ENCODE measurements at places on chromosomes 1 and 21.

DNA sequence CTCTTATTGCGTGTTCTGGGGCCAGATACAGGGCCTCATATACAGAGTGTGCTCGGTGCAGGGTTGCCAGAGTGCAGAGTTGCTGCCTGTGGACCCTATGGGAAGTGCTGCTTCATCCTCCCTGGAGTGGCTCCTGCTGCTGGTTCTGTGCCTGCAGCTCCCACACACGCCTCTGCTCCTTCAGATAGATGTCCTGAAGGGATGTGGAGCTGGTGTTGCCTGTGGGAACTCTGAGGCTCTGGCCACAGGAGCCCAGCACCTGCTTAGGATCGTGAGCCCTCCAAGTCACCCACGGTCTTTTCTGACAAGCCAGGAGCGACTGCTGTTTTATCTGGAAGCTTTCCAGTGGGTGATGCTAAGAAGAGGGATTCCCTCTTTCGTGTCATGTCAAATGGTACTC, 120.5 kb downstream of the CAMTA1 start:
- no peak for DNase-seq

DNA sequence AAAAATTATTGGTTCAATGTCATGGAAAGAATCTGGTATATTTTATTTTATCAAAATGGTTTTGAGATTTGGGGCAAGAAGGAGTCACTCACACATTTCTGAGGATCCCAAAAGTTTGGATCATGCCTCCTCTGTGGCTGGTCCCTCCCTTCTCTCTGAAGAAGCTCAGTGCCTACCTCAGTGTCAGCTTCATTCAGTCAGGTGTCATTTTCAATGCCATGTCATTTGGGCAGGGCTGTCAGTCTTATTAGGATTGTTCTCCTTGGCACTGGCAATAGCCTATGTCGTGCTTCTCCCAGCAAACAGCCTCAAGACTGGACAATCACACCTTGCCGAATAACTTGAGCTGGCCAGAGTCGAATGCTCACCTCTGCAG, 264.5 kb upstream of the CAMK1G start:
- DNase-seq: no peak

GRCh38 chr21:42781150-42781970, 98.0 kb downstream of the WDR4 start:
- no peak for DNase-seq

DNA sequence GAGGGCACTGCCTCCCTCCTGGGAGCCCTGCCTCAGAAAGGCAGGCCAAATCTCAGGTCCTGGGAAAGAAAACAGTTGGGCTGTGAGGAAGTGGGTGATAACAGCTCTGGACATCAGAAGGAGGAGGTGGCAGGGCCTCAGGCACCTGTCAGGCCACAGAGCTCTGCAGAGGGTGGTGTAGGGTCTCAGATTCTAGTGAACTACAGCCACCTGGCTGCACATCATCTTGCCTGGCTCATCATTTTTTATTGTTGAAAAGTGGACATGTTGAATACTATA, 15.3 kb upstream of the ZNF678 start:
- no peak for DNase-seq

DNA sequence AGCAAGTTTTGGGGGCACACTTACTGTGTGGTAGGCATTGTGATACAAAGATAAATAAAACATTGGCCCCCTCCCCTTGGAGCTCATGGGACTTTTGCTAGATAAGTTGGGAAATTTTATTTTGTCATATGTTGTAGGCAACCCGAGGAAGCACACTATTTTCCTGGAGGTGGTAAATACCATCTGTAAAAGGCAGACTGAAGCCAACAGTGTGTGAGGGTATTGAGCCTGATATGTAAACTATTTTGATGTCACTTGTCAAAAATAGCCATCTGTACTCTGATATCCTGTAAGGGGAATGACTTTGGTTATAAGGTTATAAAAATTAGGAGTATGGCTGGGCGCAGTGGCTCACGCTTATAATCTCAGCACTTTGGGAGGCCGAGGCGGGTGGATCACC, 30.6 kb downstream of the VANGL2 start:
- no peak for DNase-seq

- DNase-seq: no peak
Measured at GRCh38 chr1:237814319-237814924, 76.3 kb downstream of the ZP4 start.

GRCh38 chr1:111551623-111552411, 48.4 kb upstream of the ADORA3 start:
- no peak for DNase-seq

DNA sequence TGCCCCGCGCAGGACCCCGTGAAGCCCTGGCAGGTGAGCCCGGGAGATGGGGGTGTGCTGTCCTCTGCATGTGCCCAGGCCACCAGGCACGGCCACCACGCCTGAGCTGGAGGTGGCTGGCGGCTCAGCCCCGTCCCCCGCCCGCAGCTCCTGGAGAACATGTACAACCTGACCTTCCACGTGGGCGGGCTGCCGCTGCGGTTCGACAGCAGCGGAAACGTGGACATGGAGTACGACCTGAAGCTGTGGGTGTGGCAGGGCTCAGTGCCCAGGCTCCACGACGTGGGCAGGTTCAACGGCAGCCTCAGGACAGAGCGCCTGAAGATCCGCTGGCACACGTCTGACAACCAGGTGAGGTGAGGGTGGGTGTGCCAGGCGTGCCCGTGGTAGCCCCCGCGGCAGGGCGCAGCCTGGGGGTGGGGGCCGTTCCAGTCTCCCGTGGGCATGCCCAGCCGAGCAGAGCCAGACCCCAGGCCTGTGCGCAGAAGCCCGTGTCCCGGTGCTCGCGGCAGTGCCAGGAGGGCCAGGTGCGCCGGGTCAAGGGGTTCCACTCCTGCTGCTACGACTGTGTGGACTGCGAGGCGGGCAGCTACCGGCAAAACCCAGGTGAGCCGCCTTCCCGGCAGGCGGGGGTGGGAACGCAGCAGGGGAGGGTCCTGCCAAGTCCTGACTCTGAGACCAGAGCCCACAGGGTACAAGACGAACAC, 1.8 kb downstream of the TAS1R3 start:
- DNase-seq: no peak

GRCh38 chr1:171185091-171185490, at the start of gene FMO2:
Gene FMO2, plus strand, starts transcription at chr1:171185300. Its CDS starts 414 bp downstream, at chr1:171185714.
- no peak for DNase-seq

DNA sequence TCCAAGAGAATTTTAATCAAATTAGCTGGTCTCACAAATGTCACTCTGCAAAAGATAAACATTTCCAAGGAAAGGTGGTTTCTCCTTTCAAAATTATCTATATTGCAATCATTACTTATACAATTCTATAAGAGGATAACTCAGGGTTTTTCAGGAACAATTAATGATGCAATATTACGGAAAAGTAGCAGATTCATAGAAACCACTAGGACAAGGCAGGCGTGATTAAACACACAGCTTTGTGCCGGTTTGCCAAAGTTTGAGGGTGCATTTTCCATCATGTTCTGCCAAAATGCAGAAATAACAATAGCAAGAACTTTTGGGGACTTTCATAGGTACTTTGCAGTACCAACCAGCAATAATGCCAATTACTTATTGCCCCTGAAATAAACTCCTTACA, 605 bp downstream of the TNFRSF9 start:
- no peak for DNase-seq

- DNase-seq: no peak
Measured at GRCh38 chr1:30801771-30802198, 44.2 kb upstream of the LAPTM5 start.

GRCh38 chr1:61636814-61637213, 88.1 kb downstream of the TM2D1 start:
- DNase-seq: no peak

- no peak for DNase-seq
Measured at GRCh38 chr1:1440262-1441001, 4.9 kb downstream of the VWA1 start.

DNA sequence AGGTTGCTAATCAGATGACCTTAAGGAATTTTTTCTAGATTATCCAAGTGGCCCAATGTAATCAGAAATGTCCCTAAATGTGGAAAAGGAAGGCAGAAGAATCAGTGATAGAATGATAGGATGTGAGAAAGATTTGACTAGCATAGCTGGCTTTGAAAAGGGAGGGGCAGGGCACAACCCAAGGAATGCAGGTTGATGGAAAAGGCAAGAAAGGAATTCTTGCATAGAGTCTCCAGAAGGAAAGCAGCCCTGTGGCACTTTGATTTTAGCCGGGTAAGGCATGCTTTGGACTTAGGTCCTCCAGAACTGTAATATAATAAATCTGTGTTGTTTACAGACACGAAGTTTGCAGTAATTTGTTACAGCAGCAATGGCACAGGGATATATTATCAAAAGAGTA, 375.7 kb upstream of the B3GALT2 start:
- DNase-seq: no peak

- no peak for DNase-seq
Measured at GRCh38 chr1:203324105-203325025, 19.0 kb downstream of the BTG2 start.

GRCh38 chr1:116537898-116538297, 32.9 kb downstream of the CD58 start:
- DNase-seq: no peak

DNA sequence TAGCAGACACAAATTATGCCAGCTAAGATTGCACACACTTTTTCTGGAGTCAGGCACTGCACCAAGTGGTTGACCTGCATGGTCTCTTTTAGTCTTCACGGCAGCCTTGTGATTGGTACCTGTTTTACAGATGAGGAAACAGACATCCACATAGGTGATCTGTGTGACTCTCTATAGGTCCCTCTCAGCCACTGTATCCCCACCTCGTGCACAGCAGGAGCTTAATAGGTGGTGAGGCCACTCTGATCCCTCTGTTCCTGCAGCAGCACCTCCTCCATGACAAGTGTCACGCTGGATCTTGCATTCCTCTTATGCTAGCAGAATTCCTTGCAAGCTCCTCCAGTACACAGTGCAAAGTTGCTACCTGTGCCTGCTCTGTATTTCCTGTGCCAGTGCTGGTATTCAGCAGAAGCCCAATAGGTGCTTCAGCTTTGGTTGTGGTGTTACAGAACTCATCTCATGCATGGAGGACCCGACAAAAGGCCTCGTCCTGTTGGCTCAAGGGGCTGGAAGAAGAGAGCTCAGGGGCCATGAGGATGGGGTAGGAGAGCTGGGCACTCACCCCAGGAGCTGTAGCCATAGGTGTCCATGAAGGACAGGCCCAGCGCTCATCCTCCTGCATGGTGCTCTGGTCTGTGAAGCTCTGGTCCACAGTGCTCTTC, 546.7 kb downstream of the PTPRU start:
- DNase-seq: no peak
